ENCODE measurements at places on chromosomes 2 and 18.

DNA sequence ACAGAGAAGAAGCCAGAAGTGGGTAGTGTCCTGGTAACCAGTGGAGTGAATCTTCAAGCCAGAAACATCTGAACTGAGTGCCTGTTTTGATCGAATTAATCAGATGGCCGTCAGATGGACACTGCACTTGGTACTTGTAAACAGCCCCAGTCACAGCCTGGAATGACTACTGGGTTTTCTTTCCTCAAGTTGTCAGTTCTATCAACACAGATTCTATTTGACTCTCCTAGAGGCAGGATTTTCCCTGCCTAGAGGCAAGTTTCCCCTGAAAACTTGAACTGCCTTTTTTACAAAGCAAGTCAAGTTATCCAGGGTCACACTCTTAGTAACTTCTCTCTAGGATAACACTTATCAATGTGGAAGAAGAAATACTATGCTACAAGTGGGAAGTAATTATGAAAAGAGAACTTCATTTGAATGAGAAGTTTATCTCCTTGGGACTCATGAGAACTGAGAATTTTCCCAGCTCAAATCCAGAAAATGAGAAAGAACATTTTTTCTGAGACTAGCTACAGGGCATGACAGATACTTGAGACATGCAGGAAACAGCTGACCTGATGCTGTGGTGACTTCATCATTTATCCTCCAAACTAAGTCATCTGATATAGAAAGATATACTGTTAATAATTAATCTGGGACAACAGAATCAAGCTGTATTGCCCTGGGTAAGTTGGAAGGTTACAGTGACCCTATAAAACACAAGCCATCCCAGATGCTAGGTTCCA is 36.0 kb downstream of the SULT1C2 start:
- no peak overlapping the region for H3K4me3 ChIP-seq
- H3K27me3 ChIP-seq: no peaks in the 10 kb centered on the region
- no peaks in the 10 kb centered on the region for H3K4me1 ChIP-seq
- no peak overlapping the region for H3K27ac ChIP-seq
- no peak for DNase-seq
- H3K36me3 ChIP-seq: no peaks in the 10 kb centered on the region

GRCh38 chr2:102592601-102593000 is 26.8 kb upstream of the SLC9A2 start:
- no peak overlapping the region for H3K4me3 ChIP-seq
- H3K27me3 ChIP-seq: no peaks in the 10 kb centered on the region
- H3K36me3 ChIP-seq: no peaks in the 10 kb centered on the region
- H3K27ac ChIP-seq: no peak overlapping the region
- DNase-seq: no peak
- no peaks in the 10 kb centered on the region for H3K4me1 ChIP-seq

DNA sequence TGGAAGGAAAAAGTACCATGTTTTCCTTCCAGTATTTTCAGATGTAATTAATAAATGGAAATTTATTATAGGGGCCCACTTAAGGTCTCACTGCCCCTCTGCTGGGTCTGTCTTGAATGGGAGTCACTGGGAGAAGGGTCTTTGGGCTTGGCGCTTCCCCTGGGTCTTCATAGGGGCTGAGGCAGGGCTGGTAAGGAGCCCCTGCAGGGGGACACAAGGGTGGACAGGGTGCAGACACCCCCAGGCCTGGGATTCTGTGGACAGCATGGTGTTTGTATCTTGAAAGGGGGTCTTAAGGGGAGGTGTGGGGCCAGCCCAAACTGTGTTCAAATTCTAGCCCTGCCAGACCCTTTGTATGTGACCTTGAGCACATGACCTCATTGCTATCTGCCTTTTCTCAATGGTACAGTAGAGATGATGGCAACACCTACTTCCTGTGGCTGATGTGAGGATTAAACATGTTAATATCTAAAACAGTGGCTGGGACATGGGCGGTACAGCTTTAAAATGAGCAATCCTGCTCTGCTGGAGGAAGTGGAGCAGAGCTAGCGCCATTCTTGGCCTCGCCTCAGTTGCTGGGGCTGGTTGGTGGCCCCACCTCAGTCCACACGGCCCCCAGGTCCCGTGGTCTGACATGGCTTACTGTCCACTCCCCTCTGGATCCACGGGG is 71.6 kb downstream of the GNAL start:
- H3K27me3 ChIP-seq: no peaks in the 10 kb centered on the region
- DNase-seq: no peak
- H3K4me3 ChIP-seq: no peak overlapping the region
- H3K4me1 ChIP-seq: no peaks in the 10 kb centered on the region
- no peak overlapping the region for H3K27ac ChIP-seq

DNA sequence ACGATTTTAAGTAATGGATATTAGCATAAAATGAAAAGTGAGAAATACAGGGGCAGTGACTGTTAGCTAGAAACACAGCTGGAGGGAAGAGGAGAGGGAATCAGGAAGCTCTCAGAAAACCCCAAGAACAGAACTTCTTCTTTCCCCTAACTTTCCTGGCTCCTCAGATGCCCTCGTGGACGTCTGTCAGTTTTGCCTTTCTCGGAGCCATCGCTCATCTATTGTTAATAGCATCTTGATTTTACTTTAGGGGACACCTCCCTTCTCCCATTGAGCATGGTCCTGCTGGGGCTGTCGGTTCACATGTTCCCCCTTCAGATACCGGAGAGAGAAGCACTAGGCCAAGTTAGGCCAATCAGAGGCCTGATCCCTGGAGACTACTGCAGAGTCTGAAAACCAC is 2.3 kb upstream of the PLEK start:
- H3K36me3 ChIP-seq: no peaks in the 10 kb centered on the region
- no peak overlapping the region for H3K4me3 ChIP-seq
- no peaks in the 10 kb centered on the region for H3K4me1 ChIP-seq
- H3K27ac ChIP-seq: no peak overlapping the region

GRCh38 chr2:55364189-55365055 is 55.2 kb downstream of the CCDC88A start:
- no peaks in the 10 kb centered on the region for H3K36me3 ChIP-seq
- peaks cover 2% of the 10 kb centered on the region for H3K4me1 ChIP-seq
- H3K27me3 ChIP-seq: no peaks in the 10 kb centered on the region
- no peak overlapping the region for H3K4me3 ChIP-seq
- peak; percentile 74 for DNase-seq

DNA sequence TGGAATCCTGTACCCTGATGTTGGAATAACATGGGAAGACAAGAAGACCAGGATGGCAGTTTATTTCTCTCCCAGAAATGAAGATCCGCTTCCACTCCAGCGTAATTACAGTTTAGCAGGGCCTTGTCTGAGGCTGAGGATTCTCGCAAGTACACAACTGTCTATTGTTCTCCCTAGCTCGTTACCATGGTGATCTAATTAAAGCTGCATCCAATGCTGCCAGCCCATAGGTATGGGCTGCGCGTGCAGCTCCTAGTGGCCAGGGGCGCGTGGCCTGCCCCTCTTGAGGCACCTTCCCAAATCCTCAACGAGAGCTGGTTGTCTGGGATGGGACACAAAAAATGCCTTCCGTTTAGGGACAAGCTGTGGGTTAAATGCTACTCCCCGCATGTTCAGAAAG is 344.9 kb downstream of the CYRIA start:
- peaks cover 2% of the 10 kb centered on the region for H3K27me3 ChIP-seq
- no peaks in the 10 kb centered on the region for H3K4me1 ChIP-seq

DNA sequence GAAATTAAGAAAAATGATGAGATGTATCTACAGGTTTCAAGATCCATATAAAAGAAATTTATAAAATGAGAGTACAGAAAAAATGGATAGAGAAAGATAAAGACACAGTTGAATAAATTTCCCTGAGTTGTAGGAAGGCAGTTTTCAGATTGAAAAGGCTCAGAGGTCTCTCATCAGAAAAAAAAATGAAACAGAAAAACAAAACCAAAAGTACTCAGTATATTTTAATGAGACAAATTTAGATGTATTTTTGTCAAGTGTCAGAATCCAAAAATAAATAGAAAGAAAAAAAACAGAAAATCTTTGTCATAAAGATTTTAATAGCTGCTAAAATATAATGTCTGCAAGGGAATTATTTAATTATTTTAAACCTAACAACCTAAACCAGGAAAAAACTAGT is 520.5 kb downstream of the KCNJ3 start:
- no peak for DNase-seq
- no peak overlapping the region for H3K4me3 ChIP-seq
- no peak overlapping the region for H3K27ac ChIP-seq
- no peaks in the 10 kb centered on the region for H3K27me3 ChIP-seq
- no peaks in the 10 kb centered on the region for H3K4me1 ChIP-seq

GRCh38 chr2:207724113-207724512 is 12.7 kb downstream of the CCNYL1 start:
- no peak overlapping the region for H3K27ac ChIP-seq
- no peaks in the 10 kb centered on the region for H3K27me3 ChIP-seq
- H3K36me3 ChIP-seq: no peaks in the 10 kb centered on the region
- peaks cover 3% of the 10 kb centered on the region for H3K4me1 ChIP-seq
- DNase-seq: no peak
- no peak overlapping the region for H3K4me3 ChIP-seq

- H3K27ac ChIP-seq: no peak overlapping the region
- no peak overlapping the region for H3K4me3 ChIP-seq
- DNase-seq: no peak
- H3K27me3 ChIP-seq: no peaks in the 10 kb centered on the region
- no peaks in the 10 kb centered on the region for H3K4me1 ChIP-seq
Measured at GRCh38 chr2:240813231-240813921, 6.6 kb downstream of the KIF1A start.

DNA sequence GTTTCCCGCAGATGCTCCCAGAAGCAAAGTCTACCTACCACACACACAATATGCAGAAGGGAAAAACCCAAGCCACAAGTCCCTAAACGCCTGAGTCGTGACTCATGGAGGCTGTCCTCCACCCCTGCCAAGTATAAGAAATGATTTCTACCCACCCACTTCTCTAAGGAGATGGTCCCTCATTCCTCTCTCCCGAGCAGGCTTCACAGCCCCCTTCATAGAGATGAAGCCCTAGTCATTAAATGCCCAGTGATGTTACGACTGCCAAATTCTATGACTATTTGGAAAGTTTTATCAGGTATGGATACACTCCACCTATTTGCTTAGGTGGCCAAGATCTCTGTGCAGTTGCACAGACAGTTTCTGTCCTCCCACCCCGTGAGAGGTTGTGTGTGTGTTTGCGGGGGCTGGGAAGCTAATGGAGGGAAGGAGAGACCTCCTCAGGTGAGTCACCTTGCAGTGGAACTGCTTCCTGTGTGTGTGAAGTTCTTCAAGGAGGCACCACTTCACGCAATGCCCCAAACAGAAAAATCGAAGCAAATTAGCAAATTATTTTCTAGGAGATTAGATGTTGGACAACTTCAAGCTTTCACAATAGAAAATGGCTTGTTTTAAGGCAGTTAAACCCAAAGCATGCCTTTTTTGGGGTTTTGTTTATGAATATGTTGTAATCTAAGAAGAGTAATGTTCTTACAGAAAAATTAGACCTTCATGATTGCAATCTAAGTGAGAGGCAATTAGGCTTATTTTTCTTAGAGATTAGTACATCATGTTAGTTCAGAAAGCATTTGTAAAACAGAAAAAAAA is 175.2 kb downstream of the TGIF1 start:
- peaks cover 35% of the 10 kb centered on the region for H3K4me1 ChIP-seq
- DNase-seq: no peak
- no peak overlapping the region for H3K4me3 ChIP-seq
- H3K27me3 ChIP-seq: no peaks in the 10 kb centered on the region

DNA sequence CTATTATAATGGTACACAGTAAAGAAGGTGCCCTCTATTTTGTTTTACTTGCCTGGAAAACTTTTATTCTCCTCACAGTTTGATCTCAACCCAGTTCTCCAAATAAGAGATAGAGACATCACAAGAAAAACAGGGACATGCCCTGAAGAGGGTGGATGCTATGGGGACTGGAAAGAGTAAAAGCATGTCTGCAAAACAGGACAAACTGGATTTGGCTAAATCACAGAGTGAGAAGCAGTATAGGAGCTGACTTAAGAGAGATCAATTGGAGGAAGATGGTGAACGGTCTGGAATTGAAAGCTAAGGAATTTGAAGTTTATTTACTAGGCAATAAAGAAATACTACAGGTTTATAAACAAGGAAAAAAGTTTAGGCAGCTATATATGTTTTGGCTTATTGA is 33.0 kb downstream of the SP140L start:
- no peak overlapping the region for H3K4me3 ChIP-seq
- no peaks in the 10 kb centered on the region for H3K4me1 ChIP-seq
- no peak overlapping the region for H3K27ac ChIP-seq
- H3K27me3 ChIP-seq: no peaks in the 10 kb centered on the region
- no peak for DNase-seq
